Kasumi-1 (cell line): ENCODE measurements at places on chromosomes 5 and 9.

GRCh38 chr5:67969631-67970030, 245.9 kb upstream of the PIK3R1 start:
- no peak for DNase-seq

GRCh38 chr5:121188849-121189248, 662.8 kb upstream of the FTMT start:
- DNase-seq: no peak

- DNase-seq: peak; percentile 76
Observed at GRCh38 chr9:37198039-37198729, 77.8 kb downstream of the ZCCHC7 start.

- DNase-seq: no peak
Observed at GRCh38 chr5:37615184-37615583, 224.7 kb downstream of the GDNF start.

GRCh38 chr5:142670804-142671203, 15.1 kb downstream of the FGF1 start:
- DNase-seq: no peak

- no peak for DNase-seq
Observed at GRCh38 chr9:120921661-120922181, 4.9 kb downstream of the TRAF1 start.

- peak; percentile 82 for DNase-seq
Observed at GRCh38 chr9:36328798-36329411, 70.7 kb upstream of the GNE start.
